Glutamatergic neuron (in vitro differentiated cells): ENCODE measurements at places on chromosomes 6 and 20. TPM values are rescaled to one million over a fixed set of nuclear protein-coding genes. Genes with fewer than 3 reads are reported as not detected.

Gene WFDC2
- 4.8 TPM for total RNA-seq

Gene PRND
- total RNA-seq, result not detected

Gene DEFB132
- total RNA-seq, result not detected

Gene CALHM5
- 0.10 TPM for total RNA-seq
